ENCODE measurements at places on chromosomes 3 and 15.

GRCh38 chr3:39187372-39188155, 4.8 kb downstream of the XIRP1 start:
- no peak for DNase-seq

DNA sequence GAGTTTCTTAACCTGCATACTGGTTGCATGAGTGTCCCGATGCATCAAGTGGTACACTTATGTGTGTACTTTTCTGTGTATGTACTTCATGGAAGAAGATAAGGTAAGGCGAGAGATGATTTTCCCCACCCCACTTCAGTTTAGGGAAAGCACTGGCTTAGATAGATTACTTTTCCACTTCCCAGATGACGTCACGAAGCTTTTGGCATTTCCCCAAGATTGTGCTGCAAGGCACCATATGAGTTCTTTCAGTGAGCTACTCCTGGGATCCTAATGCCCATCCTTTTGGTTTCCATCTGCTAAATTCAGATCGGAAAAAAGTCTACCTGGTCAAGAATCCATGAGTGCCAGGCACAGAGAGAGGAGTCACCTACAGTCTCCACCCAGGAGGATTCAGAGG, 4.5 kb downstream of the IL17RB start:
- DNase-seq: no peak

DNA sequence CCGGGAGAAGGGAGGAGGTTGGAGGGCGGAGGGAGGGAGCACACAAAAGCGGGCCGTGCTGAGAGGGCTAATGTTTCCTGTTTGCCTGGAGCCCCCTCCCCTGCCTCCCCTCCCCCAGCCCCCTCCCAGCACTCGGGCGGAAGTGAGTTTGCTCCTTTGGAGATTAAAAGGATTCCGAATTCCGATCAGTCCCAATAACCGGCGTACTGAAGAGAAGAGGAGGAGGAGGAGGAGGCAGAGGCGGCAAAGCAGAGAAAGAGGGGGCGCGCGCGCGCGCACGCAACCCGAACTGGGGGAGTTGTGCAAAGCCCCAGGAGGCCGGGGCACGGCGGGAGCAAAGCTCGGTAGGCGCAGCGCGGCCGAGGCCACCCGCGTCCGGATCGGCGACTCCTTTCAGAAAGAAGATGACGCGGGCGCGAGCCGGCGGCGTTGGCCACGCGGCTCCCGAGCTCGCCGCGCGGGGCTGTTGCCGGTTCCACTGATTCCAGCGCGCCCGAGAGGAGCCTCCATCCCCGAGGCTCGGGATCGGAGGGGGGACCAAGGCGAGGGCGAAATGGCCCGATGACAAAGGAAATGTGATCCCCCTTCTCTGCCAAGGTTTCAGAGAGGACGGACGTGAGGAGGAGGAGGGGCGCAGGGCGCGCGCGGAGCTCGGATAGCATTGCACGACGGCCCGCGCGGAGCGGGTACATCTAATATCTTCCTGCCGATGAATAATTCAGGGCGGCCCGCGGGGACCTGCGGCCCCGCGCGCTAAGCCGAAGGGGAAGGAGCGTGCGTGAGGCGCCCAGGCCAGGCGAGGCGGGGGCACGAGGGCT, 1.1 kb upstream of the TRIM71 start:
- no peak for DNase-seq

GRCh38 chr15:47983533-47983932, 137.3 kb upstream of the SLC24A5 start:
- DNase-seq: no peak

GRCh38 chr15:64009241-64009640, 37.0 kb downstream of the DAPK2 start:
- DNase-seq: no peak

DNA sequence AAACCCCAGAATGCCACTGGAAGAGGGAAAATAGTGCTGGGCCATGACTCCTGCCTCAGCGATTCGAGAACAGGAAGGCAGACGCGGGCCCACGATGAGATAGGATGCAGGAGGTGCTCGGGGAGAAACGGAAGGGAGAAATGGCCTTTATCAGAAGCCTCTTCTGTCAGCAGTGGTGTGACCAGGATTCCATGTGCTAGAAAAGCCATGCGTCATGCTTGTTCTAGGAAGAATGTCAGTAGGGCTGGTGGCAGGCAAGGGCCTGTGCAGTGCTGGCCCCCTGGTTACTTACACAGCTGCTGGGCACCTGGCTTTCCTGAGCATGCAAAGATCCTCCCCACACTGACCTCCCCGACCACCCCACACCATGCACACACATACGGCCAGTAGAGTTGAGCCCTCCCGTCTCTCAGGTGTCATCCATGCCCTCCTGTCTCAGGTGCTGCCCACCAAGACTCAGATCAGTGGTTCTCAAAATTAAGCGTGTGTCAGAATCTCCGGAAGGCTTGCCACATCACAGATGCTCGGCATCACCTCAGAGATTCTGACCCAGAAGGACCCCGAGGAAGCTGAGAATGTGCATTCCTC, 106.7 kb downstream of the ADAMTS17 start:
- no peak for DNase-seq

GRCh38 chr3:131020122-131020693, 6.4 kb downstream of the ASTE1 start:
- DNase-seq: no peak

- no peak for DNase-seq
Measured at GRCh38 chr15:34358367-34358766, 8.6 kb downstream of the LPCAT4 start.

DNA sequence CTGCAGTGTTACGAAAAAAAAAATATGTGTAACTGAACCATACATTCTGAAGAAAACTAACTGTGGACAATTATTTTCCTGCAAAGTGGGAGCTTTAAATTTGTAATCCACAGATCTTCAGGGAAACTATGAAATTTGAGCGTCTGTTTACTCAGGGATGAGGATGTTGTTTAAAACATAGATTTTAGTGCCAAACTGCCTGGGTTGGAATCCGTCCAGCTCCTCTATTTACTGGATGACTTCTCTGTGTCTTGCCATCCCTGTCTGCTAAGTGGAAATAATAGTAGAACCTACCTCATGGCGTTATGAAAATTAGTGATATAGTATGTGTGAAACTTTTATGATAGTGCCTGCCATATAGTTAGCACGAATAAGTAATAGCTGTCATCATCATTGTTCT, 666.5 kb downstream of the SQOR start:
- DNase-seq: no peak

DNA sequence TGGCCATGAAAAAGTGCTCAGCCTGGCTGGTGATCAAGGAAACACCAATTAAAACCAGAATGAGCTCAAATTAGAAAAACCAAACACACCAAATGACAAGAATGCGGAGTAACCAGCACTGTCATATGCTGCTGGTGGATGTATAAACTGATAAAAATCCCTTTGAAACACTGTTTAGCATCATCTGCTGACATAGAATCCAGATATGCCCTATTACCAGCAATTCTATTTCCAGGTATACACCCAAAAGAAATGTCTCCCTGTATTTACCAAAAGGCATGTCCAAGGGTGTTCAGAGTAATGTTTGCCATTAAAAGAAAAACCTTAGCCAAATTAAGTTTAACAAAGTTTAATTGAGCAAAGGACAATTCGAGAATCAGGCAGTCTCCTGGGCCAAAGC, 138.6 kb downstream of the FMN1 start:
- no peak for DNase-seq

- DNase-seq: no peak
Measured at GRCh38 chr15:83435782-83436181, 11.4 kb upstream of the SH3GL3 start.

DNA sequence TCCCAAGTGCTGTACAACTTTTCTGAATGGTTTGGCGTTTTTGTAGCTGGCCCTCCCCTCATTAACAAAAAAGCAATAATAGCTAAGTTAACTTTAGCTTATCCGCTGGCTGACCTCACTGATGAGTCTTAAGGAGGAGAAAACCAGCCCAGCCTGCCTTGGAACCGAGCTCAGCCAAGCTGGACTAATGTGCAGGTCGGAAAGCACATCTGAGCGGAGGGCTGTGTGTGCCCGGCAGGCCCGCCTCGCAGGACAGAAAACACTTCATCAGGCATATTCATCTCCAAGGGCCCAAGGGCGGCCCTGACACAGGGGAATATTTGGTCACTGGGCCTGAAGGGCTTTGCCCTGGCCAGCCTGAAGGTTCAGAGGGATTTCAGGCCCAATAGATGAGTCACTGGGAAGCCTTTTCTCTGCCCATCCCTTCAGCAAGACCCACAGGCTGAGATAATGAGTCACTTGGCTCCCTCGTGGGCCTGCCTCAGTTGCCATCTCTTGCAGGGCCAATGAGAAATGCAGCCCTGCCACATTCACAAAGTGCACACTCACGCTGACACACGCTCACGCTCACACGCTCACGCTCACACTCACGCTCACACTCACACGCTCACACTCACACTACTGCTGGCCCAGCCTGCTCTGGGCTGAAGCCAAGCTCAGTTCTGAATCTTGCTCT, 75.1 kb downstream of the SLC12A8 start:
- no peak for DNase-seq

DNA sequence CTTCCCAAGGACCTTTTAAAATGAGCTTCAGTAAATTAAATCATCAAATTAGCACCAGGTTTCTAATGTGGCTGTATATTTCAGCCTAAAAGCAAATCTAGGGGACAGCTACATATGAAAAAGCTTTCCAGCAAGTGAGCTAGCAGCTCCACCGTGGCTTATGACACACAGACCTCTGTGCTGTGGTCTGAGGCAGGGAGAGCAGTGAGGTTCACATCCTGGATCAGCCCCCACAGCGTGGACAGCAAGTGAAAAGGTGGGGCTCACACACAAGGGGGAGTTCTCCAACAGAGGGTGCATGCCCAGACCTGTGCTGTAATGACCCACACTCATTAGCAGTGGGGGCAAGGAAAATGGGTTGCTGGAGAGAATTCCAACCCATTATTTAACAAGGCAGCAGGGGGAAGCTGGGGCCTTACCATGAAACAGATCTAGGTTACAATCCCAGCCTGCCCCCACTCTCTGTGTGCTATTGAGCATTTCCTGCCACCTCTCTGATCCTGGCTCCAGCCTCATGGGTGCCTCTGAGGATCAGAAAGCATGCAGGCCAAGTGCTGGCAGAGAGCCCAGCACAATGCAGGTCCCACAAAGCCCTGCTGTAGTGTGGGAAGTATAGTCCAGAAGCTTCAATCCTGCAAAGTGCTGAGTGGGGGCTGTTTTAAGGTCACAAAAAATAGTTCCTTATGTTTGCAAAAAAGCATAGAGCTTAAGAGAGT, 48.2 kb downstream of the RASGRF1 start:
- no peak for DNase-seq

DNA sequence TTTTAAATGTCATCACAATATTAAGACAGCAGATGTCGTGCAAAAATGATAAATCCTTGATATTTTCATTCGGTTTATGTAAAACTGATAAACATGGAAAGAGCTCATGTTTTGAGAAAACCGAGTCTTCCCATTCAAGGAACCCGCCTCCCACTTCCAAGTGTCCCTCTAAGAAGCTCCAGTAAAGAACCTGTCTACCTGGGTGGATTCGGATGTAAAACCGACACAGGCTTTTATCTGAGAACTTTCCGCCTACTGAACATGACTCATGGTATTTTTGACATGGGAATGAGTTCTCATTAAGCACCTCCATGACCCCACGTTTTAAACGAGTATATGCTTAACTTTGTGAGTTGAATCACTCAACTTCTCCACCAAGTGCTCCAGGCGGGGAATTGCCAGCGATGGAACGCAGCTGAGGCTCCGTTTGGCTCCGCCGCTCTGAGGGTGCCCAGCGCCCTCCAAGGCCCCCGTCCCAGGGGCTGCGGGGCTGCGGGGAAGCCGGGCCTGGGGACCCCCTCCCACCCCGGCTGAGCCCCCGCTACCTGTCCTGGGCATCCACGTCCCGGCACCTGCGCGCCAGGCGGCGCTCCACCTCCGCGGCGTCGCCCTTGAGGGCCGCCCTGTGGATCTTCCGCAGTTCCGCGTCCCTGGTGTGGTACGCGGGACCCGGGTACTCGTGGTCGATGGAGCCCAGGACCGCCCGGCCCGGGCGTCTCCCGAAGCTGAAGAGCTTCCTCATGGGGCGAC, 119.9 kb downstream of the LMLN start:
- DNase-seq: peak; percentile 21

DNA sequence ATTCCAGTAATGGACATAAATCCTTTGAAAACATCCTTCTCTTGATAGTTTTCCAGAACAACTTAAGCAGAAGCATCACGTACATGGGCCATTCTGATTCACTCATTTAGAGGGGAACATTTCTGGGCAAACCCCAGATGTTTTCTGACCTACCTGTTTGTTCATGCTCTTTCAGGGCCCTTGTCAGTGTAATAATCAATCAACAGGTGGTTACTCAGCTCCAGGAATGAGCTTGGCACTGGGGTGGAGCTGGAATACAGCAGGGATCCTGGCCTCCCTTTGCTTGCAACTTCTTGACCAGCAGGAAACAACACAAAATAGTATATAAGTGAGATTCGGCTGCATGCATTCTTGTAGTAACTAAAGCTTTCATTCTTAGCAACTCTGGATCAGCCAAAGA, 9.2 kb upstream of the UBE2E1 start:
- DNase-seq: no peak

- DNase-seq: peak; percentile 24
Measured at GRCh38 chr3:19931180-19931692, 2.8 kb downstream of the EFHB start.

DNA sequence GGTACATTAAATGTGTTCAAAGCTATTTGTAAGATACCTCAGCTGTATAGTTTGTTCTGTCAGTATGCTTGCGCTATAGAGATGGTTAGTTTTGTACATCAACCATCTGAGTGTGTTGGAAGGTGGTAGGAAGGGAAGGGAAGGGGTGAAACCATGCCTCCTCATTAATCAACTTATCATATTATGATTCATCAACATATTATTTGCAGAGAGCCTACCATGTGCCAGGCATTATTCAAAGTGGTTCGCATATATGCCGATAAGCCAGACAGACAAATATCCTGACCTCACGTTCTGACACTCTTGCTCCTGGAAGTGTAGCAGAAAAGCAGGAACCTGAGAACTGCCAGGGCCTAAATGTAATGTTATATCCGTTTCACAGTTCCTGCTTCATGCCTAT, 248.1 kb upstream of the NR2E3 start:
- DNase-seq: no peak

DNA sequence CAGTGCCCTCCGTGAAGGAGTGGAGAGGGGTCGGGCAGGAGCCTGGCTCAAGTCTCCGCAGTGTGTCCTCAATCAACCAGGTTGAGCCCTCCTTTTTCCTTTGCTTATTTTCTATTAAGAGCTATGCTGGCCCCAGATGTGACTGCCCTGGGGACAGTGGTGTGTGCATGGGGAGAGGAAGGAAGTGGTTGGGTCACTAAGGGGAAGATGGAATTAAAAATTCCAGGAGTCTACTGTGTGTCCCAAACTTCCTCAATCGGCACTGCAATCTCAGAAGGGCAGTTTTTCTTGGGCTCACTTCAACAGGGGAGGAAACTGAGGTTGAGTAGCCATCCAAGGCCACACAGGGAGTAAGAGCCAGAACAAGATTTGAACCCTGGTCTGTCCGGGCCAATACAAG, 13.7 kb upstream of the GRIP2 start:
- no peak for DNase-seq

GRCh38 chr15:41892621-41893421, 1.0 kb downstream of the SPTBN5 start:
- peak; percentile 25 for DNase-seq

- no peak for DNase-seq
Measured at GRCh38 chr15:98609144-98609852, 39.0 kb upstream of the IGF1R start.
